Activated CD4-positive, alpha-beta T cell treated with anti-CD3 and anti-CD28 coated beads, Interleukin-2, amount 10 ng/mL, durations not matched to agents 24 days and 14 days (primary cell): ENCODE measurements at places on chromosomes 11 and 22. TPM values are rescaled to one million over a fixed set of nuclear protein-coding genes. Genes with fewer than 3 reads are reported as not detected.

GRCh38 chr11:110295531-110296225, 736 bp downstream of the RDX start:
- H3K36me3 ChIP-seq = peaks cover 25% of the 10 kb centered on the region
- peak overlapping the region; percentile 91 for H3K27ac ChIP-seq
- peak; percentile 88 for DNase-seq
- peak overlapping the region; percentile 97 for H3K4me3 ChIP-seq
- H3K4me1 ChIP-seq = peaks cover 46% of the 10 kb centered on the region

DNA sequence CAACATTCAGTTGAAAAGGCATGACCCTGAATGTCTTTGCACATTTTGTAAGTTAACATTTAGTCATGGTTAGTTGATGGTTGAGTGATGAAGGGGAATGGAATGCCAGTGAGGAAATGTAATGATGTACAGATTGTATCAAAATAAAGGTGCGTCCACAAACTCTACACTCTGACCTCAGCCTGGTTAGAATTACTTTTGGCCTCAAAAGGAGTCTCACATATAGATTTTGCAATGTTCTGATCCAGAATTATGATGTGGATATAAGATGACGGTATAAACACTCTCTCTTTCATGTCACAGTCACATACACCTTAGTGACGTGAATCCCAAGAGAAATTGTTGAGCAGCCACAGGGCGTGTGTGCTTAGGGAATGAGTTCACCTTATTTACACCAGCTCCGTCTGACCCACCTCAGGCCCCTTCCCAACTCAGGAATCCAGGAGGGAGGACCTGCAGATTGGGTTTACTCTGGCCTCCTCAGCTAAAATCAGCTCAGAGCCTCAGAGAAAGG, 100.1 kb downstream of the RDX start:
- no peak overlapping the region for H3K4me3 ChIP-seq
- H3K27ac ChIP-seq = no peak overlapping the region
- peaks cover 26% of the 10 kb centered on the region for H3K27me3 ChIP-seq

GRCh38 chr11:6545917-6546605, 49.0 kb downstream of the DNHD1 start:
- peaks cover 12% of the 10 kb centered on the region for H3K4me1 ChIP-seq
- no peaks in the 10 kb centered on the region for H3K27me3 ChIP-seq
- H3K27ac ChIP-seq = no peak overlapping the region
- DNase-seq = no peak
- no peak overlapping the region for H3K4me3 ChIP-seq
- peaks cover 6% of the 10 kb centered on the region for H3K36me3 ChIP-seq

GRCh38 chr11:91299980-91300379, 924.6 kb upstream of the FAT3 start:
- no peak for DNase-seq
- no peak overlapping the region for H3K4me3 ChIP-seq
- no peaks in the 10 kb centered on the region for H3K36me3 ChIP-seq

DNA sequence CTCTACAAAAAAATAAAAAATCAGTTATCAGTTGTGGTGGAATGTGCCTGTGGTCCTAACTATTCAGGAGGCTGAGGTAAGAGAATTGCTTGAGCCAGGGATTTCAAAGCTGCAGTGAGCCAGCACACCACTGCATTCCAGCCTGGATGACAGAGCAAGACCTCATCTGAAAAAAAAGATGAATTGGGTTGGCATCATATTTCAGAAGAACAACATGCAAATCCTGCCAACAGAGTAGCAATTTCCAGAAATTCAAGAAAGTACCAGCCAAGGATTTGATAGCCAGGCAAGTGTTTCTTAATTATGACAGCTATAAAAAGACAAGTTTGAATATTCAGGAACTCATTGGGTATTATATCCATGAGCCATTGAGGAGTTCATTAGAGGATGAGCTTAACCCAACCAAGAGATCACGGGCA, 75.2 kb downstream of the USP47 start:
- no peak for DNase-seq
- no peak overlapping the region for H3K27ac ChIP-seq

DNA sequence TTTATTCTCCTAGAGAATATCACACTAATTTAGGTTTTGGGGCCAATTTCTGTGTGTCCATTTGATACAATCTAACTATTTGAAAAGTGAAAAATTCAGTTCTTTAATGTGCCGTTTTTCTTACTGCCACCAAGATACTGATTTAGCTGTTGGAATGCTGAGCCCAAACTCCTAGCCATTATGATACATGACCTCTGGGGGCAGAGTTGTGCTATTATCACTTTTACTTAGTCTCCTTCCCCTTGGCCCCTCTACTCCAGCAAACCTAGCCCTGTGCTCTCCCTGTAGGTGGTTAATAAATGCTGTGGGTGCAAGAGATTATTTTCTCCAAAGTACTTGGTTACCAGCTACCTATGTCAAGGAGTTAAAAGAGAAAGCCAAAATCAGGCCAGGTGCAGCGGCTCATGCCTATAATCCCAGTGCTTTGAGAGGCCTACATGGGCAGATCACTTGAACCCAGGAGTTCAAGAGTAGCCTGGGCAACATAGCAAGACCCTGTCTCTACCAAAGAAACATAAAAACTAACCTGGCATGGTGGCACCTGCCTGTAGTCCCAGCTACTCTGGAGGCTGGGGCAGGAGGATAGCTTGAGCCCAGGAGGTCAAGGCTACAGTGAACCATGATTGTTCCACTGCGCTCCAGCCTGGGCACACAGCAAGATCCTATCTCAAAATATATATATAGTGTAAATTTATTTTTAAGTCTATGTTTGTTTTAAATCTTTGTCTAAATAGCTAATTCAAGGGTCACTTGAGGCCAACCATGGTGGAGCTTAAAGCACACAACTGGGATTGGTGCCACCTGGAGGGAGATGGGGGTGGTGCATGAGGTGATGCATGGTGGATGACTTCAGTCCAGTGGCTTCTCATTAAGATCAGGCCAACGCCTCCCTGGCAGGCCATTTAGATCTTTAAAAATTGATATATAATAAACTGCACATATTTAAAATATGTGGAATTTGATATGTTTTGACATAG, 193.2 kb upstream of the PLET1 start:
- peak; percentile 74 for DNase-seq
- H3K4me1 ChIP-seq = peaks cover 5% of the 10 kb centered on the region
- no peaks in the 10 kb centered on the region for H3K36me3 ChIP-seq
- H3K4me3 ChIP-seq = no peak overlapping the region
- no peak overlapping the region for H3K27ac ChIP-seq

GRCh38 chr11:38019072-38019775, 1421.2 kb upstream of the RAG2 start:
- no peaks in the 10 kb centered on the region for H3K36me3 ChIP-seq
- no peak overlapping the region for H3K4me3 ChIP-seq
- no peaks in the 10 kb centered on the region for H3K4me1 ChIP-seq
- no peak overlapping the region for H3K27ac ChIP-seq
- no peak for DNase-seq

DNA sequence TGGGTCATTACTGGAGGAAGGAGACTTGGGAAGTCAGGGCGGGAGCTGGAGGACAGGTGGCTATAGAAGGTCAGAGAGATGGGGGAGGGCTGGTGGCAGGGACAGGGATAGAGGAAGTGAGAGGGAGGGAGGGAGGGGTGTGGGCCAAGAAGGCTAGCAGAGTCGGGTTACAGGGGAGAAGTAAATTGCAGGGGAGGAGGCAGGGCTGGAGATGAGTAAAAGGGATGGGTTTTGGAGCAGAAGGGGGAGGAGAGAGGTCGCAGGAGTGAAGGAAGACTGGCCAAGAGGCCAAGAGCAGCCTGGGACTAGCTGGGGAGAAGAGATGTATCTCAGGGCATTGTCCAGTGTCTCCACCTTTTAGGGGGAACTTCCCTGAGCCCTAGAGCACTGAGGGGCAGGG, 33.0 kb downstream of the LRRC10B start:
- H3K27me3 ChIP-seq = peaks cover 2% of the 10 kb centered on the region
- no peaks in the 10 kb centered on the region for H3K4me1 ChIP-seq
- no peak overlapping the region for H3K4me3 ChIP-seq

GRCh38 chr11:106381895-106382294, 304.4 kb downstream of the AASDHPPT start:
- no peak overlapping the region for H3K27ac ChIP-seq
- H3K27me3 ChIP-seq = no peaks in the 10 kb centered on the region
- no peaks in the 10 kb centered on the region for H3K4me1 ChIP-seq
- DNase-seq = no peak
- no peaks in the 10 kb centered on the region for H3K36me3 ChIP-seq

DNA sequence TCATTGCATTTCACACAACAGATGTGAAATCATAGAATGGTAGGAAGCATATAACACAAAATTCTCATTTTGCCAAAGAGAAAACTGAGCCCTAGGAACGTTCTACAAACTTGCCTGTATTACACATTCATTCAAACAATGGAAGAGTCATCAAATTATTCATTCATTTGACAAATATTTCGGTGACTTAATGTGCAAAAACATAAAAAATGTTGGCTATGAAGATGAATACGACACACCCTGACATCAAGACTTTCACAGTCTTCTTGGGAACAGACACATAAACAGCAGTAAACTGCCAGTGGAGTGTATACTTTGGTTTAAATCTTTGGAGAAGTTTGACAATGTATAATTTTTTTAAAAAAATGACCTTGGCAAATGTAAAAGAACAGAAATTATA, 20.4 kb upstream of the C11orf87 start:
- H3K4me1 ChIP-seq = no peaks in the 10 kb centered on the region
- H3K36me3 ChIP-seq = no peaks in the 10 kb centered on the region

- H3K27me3 ChIP-seq = no peaks in the 10 kb centered on the region
- no peaks in the 10 kb centered on the region for H3K4me1 ChIP-seq
- H3K4me3 ChIP-seq = no peak overlapping the region
- DNase-seq = no peak
Measured at GRCh38 chr11:109264128-109264527, 157.9 kb upstream of the C11orf87 start.

- H3K27ac ChIP-seq = no peak overlapping the region
- peaks cover 38% of the 10 kb centered on the region for H3K4me1 ChIP-seq
- no peak for DNase-seq
- peaks cover 2% of the 10 kb centered on the region for H3K36me3 ChIP-seq
- H3K27me3 ChIP-seq = no peaks in the 10 kb centered on the region
- no peak overlapping the region for H3K4me3 ChIP-seq
Measured at GRCh38 chr22:25399649-25400151, 164.8 kb upstream of the GRK3 start.

DNA sequence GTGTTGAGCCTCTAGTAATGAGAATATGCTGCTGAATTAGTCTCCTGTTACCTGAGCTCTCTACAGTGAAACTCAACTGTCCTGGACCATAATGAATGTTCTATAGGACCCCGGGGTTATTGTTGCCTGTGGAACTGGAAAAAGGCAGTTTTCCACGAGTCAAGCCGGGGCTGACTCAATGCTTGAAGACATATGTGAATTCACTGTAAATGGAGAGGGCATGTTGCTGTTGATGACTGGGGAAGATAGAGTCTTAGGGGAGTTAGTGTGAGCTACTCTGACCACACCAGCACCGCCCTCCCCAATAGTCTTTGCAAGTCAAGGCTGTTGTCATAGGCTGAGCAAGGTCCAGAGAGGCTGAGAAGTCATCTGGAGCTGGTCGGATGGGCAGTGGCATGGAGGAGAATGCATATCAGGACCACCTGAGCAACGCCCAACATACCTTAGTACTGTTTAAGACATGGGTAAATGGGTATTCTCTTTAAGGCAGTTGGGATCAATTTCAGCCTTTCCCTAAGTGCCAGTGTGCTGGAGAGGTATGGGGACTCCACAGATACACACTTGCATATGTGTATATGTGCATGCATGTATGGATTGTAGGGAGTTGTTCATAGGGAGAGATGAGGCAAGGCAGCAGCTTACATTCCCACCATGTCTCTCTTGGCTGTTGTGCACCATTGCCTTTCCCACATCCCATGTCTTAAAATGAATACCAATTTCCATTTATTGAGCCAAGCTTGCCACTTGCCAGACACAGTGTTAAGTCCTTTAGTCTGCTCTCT, 230.1 kb upstream of the NAV2 start:
- H3K36me3 ChIP-seq = no peaks in the 10 kb centered on the region
- H3K27ac ChIP-seq = no peak overlapping the region
- DNase-seq = no peak
- H3K27me3 ChIP-seq = no peaks in the 10 kb centered on the region

DNA sequence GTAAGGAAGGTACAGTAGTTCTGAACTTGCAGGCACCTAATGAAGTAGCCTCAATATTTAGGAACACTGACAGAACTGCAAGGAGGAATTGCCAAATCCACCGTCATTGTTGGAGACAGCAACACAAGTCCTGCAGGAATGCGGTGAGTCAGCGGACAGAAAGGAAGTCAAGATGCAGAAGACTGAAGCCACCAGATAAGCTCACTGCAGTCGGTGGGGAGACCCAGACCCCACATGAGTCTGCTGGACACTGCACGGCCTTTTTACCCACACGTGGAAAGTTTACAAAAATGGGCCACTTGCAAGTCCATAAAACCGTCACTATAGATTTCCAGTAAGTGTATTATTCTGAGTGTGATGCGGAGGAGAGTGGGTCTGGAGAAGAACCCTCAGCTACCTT, 1471.6 kb downstream of the TBC1D22A start:
- H3K27me3 ChIP-seq = no peaks in the 10 kb centered on the region
- no peak overlapping the region for H3K4me3 ChIP-seq
- DNase-seq = no peak
- no peaks in the 10 kb centered on the region for H3K36me3 ChIP-seq
- no peak overlapping the region for H3K27ac ChIP-seq
- H3K4me1 ChIP-seq = no peaks in the 10 kb centered on the region

DNA sequence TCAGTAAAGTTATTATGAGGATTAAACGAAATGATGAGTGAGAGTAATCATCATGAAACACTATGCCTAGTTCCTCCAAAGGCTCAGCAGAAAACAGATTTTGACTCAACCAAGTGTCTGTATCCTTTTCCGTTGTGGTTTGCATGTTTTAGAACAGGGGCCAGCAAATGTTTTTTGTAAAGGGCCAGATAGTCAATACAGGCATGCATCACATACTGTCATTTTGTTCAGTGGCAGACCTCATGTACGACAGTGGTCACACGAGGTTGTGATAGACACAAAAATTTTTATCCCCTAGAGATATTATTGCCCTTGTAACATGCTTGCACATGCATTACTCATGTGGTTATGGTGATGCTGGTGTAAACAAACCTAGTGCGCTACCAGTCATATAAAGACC, 81.9 kb upstream of the SLC25A18 start:
- H3K27ac ChIP-seq = no peak overlapping the region
- no peak for DNase-seq
- H3K36me3 ChIP-seq = no peaks in the 10 kb centered on the region
- no peaks in the 10 kb centered on the region for H3K4me1 ChIP-seq
- H3K27me3 ChIP-seq = peaks cover 19% of the 10 kb centered on the region

DNA sequence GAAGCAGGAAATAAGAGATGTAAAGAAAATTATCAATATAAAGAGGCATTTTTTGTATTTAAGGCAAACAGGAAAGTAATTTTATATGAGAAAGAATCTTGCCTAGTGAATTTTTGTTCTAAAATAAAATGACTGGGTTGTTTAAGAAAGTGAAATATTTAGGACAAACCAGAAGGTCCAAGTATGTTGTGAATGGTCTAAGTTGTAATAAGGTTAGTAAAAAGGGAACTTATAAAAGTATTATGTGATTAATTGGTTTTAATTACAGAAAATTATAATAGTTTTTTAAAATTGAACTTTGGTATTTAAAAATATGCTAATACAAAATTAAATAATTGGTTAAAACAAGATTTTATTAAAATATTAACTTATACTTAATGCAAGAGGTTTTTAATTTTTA, 26.6 kb upstream of the EI24 start:
- no peaks in the 10 kb centered on the region for H3K36me3 ChIP-seq
- DNase-seq = no peak
- H3K27ac ChIP-seq = no peak overlapping the region

PDE3B gene
- 49.3 and 52.8 TPM in 2 replicates for total RNA-seq

GRK3 gene
- 30.1 and 31.4 TPM in 2 replicates for total RNA-seq

RASD2 gene
- 0.09 TPM in 1 of 2 replicates, not detected in the other for total RNA-seq
